Stimulated activated effector memory CD8-positive, alpha-beta T cell treated with anti-CD3 and anti-CD28 coated beads, Interleukin-12 subunit alpha, Interleukin-12 subunit beta, amount 100 ng/mL, for 72 hours (primary cell): ENCODE measurements at places on chromosomes 5 and 9.

DNA sequence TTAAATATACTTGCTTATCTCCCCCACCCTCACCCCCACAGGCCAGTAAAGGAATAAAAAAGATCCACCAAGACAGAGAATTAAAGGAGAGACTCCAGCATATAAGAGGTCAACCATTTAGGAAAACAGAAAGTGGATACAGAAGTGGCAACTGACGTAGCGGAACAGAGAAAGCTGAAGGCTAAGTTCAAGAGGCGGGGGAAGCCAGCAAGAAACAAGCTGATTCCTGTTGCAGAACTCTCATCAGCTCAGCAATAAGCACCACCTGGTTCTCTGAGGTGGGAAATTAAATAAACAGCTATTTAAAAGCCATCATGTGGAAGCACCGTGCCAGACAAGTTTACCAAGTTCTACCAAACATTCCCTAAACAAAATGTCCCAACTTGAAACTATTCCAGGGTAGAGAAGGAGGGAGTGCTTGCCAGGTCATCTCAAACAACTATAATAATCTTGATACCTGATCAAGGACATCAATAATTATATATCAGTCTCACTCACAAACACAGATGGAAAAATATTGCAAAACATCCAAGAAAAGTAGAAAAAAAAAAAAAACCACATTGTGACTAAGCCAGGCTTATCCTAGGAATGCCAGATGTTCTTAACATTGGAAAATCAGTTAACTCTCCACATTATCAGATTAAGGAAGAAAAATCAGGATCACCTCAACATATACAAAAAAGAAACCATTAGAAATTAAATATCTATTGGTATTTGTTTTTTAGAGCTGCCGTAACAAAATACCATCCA is 7.3 kb upstream of the ARL15 start:
- DNase-seq: no peak

- no peak for DNase-seq
Measured at GRCh38 chr5:1948663-1949191, 66.0 kb upstream of the IRX4 start.

DNA sequence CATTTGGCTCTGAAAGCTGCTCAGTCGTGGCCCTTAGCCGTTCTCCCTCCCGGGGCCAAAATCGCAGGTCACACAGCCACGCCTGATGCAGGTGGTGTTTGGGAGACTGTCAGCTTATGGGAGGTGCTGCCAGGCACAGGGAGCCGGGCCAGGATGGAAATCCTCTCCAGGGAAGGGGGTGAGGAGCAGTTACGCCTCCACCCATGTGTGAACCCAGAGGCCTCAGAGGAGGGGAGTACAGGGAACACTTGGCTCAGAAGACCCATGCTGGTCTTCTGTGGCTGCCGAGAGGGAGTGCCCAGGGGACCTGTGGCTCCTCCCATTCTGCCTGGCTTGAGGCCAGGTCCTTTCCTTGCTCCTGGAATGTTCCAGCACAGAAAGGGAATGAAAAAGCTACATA is 3.6 kb upstream of the OLFM1 start:
- no peak for DNase-seq

DNA sequence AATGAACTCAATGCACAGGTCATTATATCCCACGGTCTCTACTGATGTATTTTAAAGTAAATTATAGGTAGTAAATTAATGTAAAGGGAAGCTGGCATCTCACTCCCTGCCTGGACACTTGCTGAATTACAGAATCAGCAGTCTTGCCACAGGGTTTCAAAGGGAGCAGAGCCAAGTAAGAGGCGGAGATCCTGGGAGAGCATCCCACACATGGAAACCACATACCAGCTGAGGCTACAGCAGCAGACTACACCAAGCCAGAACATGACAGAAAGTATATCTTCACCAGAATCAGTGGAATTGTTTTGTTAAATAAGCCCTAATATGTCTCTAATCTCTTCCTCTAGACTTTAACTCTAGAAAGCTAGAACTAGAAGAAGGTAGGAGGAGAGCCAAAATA is 1689.2 kb upstream of the WWC1 start:
- DNase-seq: no peak

DNA sequence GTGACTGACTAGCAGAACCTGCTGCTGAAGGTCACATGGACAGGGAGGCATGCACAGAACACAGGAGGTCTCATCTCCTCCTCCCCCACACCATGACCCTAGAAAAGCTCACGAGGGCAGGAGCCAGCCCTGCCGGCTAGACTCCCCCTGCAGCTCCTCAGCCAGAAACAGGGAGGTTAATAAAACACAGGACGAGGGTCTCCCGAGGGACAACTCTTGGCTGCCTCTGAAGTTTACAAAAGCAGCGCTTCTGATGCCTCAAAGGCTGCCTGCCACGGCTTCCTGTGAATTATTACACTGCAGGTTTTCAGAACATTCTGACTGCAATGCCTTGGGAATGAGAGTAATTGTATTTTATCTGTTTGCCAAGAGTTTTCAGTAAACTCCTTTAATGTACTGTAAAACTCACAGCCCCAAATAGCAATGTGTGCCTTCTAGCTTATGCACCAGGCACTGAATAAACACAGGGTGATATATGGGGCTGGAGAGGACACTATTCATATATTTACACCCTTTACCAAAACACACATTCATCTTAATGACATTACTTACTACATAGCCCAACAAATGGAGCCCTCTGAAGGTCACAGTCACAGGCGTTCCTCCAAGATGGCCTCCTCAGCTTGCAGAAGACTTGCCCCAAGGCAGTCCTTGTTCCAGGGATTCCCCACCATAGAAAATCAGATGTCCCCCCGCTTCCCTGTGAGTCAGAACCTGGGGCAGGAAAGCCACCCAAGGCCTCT is 83.7 kb downstream of the C5orf15 start:
- no peak for DNase-seq

DNA sequence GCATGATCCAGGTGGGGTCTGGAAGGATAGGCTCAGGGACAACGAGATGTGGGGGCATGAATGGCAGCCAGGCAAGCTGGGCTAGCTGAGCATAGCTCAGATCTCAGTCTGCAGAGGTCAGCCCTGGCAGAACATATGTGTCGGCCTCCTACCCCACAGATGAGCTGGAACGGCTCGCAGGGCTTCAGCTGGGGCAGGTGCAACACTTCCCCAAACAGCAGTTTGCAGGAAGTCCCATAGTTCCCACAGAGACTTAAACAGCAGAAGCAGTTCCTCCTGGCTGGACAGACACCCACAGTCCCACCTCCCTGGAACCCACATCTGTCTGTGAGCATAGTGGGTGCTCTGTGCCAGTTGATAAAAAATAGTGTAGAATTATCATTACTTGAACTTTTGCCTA is 404.6 kb downstream of the GADD45G start:
- DNase-seq: no peak
